T-cell (primary cell): ENCODE measurements at places on chromosomes 5 and 9. TPM values are rescaled to one million over a fixed set of nuclear protein-coding genes. Genes with fewer than 3 reads are reported as not detected.

DNA sequence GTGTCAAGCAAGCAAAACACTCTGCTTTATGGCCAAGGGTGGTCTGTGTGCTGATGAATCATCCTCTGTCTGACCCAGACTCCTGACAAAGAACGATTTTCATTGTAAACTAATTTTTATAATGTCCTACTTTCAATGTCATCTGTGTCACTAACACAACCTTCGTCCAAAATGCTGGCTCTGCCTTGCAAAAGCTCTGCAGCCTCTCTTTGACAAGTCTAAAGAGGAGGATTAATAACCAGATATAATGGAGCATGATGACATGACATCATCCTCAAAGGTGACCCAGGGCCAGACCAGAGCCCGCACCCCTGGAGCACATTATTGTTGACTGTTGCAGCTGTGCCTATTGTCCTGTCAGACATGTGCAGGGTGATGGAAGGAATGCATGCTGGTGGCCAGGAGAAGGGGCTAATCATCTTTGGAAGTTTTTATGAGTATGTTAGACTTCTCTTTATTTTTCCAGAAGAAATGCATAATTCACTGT is 589.4 kb downstream of the NR2F1-AS1 start:
- no peaks in the 10 kb centered on the region for H3K36me3 ChIP-seq
- no peaks in the 10 kb centered on the region for H3K4me1 ChIP-seq
- no peak for DNase-seq
- no peaks in the 10 kb centered on the region for H3K27me3 ChIP-seq
- H3K4me3 ChIP-seq = no peak overlapping the region

DNA sequence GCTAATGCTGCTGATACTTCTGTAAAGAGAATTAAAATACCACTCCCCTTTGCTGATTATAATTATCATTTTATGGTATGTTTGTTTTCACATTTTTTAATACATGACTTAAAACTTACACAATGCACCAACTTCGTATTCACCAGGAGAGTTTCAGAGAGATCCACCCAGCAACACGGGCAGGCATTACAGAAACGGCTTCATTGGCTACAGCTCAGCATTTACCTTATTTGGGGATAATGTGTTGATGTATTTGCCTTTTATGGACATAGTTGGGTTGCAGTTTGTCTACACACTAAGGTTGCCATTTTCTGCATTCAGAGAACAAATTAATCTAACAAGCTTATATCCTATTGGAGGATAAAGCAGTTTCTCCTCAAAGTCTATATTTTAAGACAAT is 423.6 kb downstream of the PRDM9 start:
- H3K4me1 ChIP-seq = no peaks in the 10 kb centered on the region
- no peaks in the 10 kb centered on the region for H3K36me3 ChIP-seq
- DNase-seq = no peak
- no peak overlapping the region for H3K27ac ChIP-seq
- H3K4me3 ChIP-seq = no peak overlapping the region

DNA sequence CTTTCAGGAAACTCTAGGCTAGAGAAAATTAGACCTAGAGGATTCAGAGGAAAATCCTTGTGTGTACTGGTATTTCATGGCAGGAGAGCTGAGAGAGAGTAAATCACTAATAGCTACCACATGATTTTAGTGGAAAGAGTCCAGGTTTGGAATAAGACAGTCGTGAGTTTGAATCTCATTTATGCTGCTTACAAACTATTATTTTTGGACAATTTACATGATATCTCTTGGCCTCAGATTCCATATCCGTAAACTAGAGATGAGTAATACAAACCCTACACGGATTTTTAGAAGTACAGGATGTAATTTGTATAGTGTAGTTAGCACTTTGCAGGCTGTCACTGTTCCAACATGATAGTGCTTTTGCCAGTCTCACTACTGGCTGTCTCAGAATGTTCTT is 2.7 kb downstream of the IL31RA start:
- H3K27ac ChIP-seq = no peak overlapping the region
- H3K27me3 ChIP-seq = no peaks in the 10 kb centered on the region
- DNase-seq = no peak
- peaks cover 14% of the 10 kb centered on the region for H3K4me1 ChIP-seq

GRCh38 chr9:78073722-78074121 is 42.1 kb upstream of the GNAQ start:
- H3K4me3 ChIP-seq = no peak overlapping the region
- H3K4me1 ChIP-seq = peaks cover 29% of the 10 kb centered on the region
- H3K27me3 ChIP-seq = no peaks in the 10 kb centered on the region
- H3K36me3 ChIP-seq = no peaks in the 10 kb centered on the region
- DNase-seq = no peak
- H3K27ac ChIP-seq = peak overlapping the region; percentile 54

DNA sequence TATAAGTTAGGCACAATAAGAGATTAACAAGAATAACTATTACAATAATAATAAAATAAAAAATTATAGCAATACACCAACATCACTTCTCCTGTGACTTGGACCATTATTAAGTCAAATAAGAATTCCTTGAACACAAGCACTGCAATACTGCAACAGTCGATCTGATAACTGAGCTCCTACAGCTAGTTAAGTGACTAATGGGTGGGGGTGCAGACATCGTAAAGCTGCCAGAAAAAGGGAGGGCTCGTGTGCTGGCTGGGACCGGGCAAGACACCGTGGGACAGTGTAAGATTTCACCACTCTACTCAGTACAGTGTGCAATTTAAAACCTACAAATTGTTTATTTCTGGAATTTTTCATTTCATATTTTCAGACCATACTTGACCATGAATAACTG is 78.8 kb downstream of the SNX24 start:
- H3K36me3 ChIP-seq = no peaks in the 10 kb centered on the region
- H3K27me3 ChIP-seq = no peaks in the 10 kb centered on the region
- H3K27ac ChIP-seq = no peak overlapping the region
- no peaks in the 10 kb centered on the region for H3K4me1 ChIP-seq

- peaks cover 3% of the 10 kb centered on the region for H3K4me1 ChIP-seq
- peak overlapping the region; percentile 28 for H3K27ac ChIP-seq
- H3K36me3 ChIP-seq = no peaks in the 10 kb centered on the region
- peaks cover 15% of the 10 kb centered on the region for H3K27me3 ChIP-seq
- no peak for DNase-seq
Measured at GRCh38 chr9:76576344-76576743, 117.4 kb downstream of the GCNT1 start.

GRCh38 chr5:177478711-177479646 is 5.5 kb upstream of the DBN1 start:
- H3K4me3 ChIP-seq = no peak overlapping the region
- no peak for DNase-seq
- peaks cover 4% of the 10 kb centered on the region for H3K36me3 ChIP-seq
- H3K27ac ChIP-seq = peak overlapping the region; percentile 24

DNA sequence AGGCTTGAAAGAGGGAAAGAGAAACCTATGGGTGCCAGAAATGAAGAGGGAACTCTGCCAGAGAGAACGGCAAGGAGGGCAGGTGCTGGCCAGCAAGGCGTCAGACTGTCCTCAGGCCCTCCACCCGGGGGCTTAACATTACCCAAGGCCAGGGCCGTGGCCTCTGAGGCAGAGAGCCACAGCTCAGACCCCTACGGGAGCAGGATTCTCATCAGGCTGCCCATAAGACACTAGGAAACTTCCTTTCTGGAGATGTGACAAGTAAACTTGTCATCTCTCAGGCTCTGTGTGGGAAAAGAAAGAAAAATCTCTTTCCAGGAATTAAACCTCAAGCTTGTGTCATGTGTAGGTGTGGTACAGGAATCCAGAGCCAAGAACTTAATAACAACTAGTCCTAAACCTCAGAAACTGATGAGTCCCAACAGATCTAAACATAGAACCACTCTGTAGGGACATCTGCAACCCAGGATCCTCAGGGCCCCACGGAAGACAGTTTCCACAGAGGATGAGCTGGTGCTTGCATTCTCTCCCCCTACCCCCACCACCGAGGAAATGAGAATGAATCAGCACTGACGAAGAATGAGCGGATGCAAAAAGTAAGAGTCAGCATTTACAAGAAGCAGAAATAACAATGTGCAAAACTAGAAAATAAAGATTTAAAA is 74.3 kb downstream of the DCP2 start:
- no peaks in the 10 kb centered on the region for H3K27me3 ChIP-seq
- no peak overlapping the region for H3K4me3 ChIP-seq
- no peaks in the 10 kb centered on the region for H3K36me3 ChIP-seq
- no peak for DNase-seq
- H3K27ac ChIP-seq = no peak overlapping the region
- H3K4me1 ChIP-seq = peaks cover 7% of the 10 kb centered on the region

GRCh38 chr5:129356846-129357245 is 103.3 kb upstream of the ADAMTS19 start:
- no peak overlapping the region for H3K4me3 ChIP-seq
- DNase-seq = no peak
- no peak overlapping the region for H3K27ac ChIP-seq
- H3K4me1 ChIP-seq = no peaks in the 10 kb centered on the region

DNA sequence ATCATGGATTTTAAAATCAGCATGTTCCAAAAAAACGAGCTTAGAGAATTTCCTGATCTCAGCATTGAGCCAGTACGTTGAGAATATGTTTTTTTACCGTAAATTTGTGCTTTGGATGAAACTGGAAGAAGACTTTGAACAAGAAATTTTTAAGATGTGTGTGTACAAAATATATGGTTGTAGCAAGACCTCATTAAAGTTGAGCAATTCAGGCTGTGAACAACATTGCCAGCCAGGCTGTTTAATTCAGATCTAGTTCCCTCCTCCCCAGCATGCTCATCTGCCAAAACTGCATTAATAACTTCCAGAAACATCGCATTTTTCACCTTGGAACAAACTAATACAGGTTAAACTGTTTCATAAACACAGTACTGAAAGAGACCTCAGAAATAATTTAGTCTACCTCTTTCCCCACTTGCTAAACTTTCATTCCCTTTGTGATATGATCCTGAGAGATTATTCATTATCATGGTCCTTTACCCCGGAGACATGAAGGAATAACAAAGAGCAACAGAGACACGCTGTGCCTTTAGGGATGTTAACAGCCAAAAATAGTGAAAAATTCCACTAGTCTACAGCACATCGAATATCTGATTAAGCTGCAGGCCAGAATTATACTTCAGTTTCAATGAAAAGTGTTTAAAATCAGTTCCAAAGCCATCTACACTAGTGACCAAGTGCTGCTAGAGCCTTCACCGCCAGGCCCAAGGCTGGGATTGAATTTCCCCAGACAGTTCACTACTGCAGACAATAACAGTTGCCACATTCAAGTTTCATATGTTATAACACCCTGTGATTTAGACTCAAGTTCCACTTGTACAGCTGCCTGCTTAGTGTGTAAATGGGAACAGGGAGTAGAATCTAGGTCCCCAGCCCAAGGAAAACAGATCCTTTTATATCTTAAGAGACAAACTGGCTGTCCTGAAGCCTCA is 89.6 kb downstream of the EFNA5 start:
- H3K36me3 ChIP-seq = no peaks in the 10 kb centered on the region
- no peak overlapping the region for H3K27ac ChIP-seq
- H3K4me3 ChIP-seq = no peak overlapping the region
- DNase-seq = no peak

- H3K36me3 ChIP-seq = no peaks in the 10 kb centered on the region
- no peak overlapping the region for H3K4me3 ChIP-seq
- H3K27ac ChIP-seq = no peak overlapping the region
Measured at GRCh38 chr9:133967024-133967741, 24.9 kb downstream of the VAV2 start.

GRCh38 chr9:13215791-13216554 is 63.5 kb downstream of the MPDZ start:
- no peaks in the 10 kb centered on the region for H3K27me3 ChIP-seq
- no peak overlapping the region for H3K27ac ChIP-seq
- H3K36me3 ChIP-seq = no peaks in the 10 kb centered on the region
- H3K4me1 ChIP-seq = no peaks in the 10 kb centered on the region

GRCh38 chr9:33404788-33405362 is 2.5 kb upstream of the AQP7 start:
- no peaks in the 10 kb centered on the region for H3K36me3 ChIP-seq
- H3K27me3 ChIP-seq = no peaks in the 10 kb centered on the region
- no peak overlapping the region for H3K27ac ChIP-seq
- no peak for DNase-seq
- H3K4me3 ChIP-seq = no peak overlapping the region

DNA sequence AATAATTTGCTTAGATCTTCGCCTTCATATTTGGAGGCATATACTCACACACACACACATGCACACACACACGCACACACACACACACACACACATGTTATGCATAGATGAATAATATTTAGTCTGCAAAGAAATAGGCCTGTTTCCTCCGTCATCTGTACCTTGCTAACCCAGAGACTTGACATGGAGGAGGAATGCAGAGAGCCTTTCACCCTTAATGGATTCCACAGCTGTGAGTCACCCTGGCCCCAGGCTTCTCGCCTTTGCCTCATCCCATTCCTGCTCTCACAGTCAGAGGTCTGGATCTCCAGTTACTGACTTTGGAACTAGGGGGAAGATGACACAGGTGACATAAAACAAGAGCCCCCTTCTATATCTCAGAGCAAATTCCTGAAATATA is 29.7 kb downstream of the ZNF462 start:
- DNase-seq = no peak
- H3K27ac ChIP-seq = no peak overlapping the region
- H3K4me1 ChIP-seq = no peaks in the 10 kb centered on the region
- no peak overlapping the region for H3K4me3 ChIP-seq

- no peak overlapping the region for H3K4me3 ChIP-seq
- H3K4me1 ChIP-seq = no peaks in the 10 kb centered on the region
- H3K36me3 ChIP-seq = no peaks in the 10 kb centered on the region
- no peaks in the 10 kb centered on the region for H3K27me3 ChIP-seq
Measured at GRCh38 chr9:13554626-13555025, 275.1 kb upstream of the MPDZ start.

- peaks cover 56% of the 10 kb centered on the region for H3K27me3 ChIP-seq
- DNase-seq = no peak
- H3K4me1 ChIP-seq = no peaks in the 10 kb centered on the region
- no peak overlapping the region for H3K27ac ChIP-seq
Measured at GRCh38 chr5:123093601-123094236, 4.7 kb downstream of the PRDM6 start.

DNA sequence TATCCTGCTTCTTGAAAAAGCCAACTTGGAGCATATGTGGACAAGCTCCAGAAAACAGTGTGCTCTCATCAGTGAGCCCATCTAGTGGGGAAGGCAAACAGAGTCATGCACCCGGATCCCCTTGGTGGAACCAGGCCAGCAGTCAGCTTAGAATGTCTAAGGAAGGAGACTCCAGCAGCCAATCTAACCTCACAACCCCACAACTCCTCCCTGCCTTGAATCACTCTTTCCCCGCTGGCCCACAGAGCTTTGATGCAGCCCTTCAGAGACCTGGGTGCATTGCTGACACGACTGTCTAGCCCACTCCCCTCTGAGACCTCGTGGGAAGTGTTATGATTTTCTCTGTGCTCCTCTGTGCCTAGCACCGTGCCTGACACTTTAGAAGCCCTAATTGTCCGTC is 623.7 kb downstream of the BNC2 start:
- H3K4me1 ChIP-seq = no peaks in the 10 kb centered on the region
- H3K4me3 ChIP-seq = no peak overlapping the region
- no peaks in the 10 kb centered on the region for H3K27me3 ChIP-seq
- no peak for DNase-seq
- H3K27ac ChIP-seq = no peak overlapping the region

GRCh38 chr9:22214497-22215031 is 205.5 kb upstream of the CDKN2B start:
- H3K4me1 ChIP-seq = no peaks in the 10 kb centered on the region
- no peak for DNase-seq
- no peaks in the 10 kb centered on the region for H3K27me3 ChIP-seq
- H3K27ac ChIP-seq = no peak overlapping the region
- H3K36me3 ChIP-seq = no peaks in the 10 kb centered on the region

Gene SCGB3A1
- total RNA-seq = not detected

Gene NPM1
- total RNA-seq = 989 TPM

Gene ZNF462
- total RNA-seq = 3.3 TPM

Gene ASPN
- not detected for total RNA-seq

Gene HTR4
- total RNA-seq = not detected

Gene ITGA2
- 1.5 TPM for total RNA-seq

Gene DOCK8
- total RNA-seq = 173 TPM

Gene ARL14EPL
- total RNA-seq = not detected

Gene ZDHHC11B
- total RNA-seq = 2.1 TPM
